Spinal cord (tissue), 10 donors: ENCODE measurements at places on chromosomes 1 and 21.
A peak's percentile ranks its signal among the peaks of the same experiment; 100 is the strongest.

GRCh38 chr1:35717911-35718476 lies 690 bp downstream of the C1orf216 start:
- no peak for DNase-seq
- H3K4me3 ChIP-seq = peak overlapping the region; percentile 68
- no peaks in the 10 kb centered on the region for H3K27me3 ChIP-seq
- peaks cover 18% of the 10 kb centered on the region for H3K36me3 ChIP-seq
- peaks cover 30% of the 10 kb centered on the region for H3K4me1 ChIP-seq

DNA sequence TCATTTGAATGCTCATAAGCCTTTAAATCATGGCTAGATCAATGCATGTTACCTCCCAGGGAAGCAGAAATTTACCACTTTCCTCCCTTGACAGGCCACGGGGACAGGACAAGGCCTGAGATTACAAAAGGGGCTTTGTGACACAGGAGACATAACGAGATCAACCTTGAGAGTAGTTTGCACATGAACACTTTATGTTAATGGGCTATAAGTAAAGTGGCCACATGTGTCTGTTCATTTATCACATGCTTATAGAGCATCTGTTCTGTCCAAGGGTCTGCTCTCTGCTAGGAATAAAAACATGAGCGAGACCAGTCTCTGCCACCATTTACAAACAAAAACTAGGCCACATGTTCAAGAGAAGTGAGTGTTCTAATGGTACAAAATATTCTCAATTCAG lies 144.1 kb upstream of the C8B start:
- H3K36me3 ChIP-seq = no peaks in the 10 kb centered on the region
- no peaks in the 10 kb centered on the region for H3K27me3 ChIP-seq
- no peak overlapping the region for H3K27ac ChIP-seq
- H3K4me1 ChIP-seq = no peaks in the 10 kb centered on the region

GRCh38 chr1:53576381-53576801 lies 117.2 kb downstream of the DMRTB1 start:
- no peaks in the 10 kb centered on the region for H3K36me3 ChIP-seq
- peaks cover 45% of the 10 kb centered on the region for H3K4me1 ChIP-seq
- no peak overlapping the region for H3K4me3 ChIP-seq
- H3K27ac ChIP-seq = no peak overlapping the region
- DNase-seq = peak; percentile 37

DNA sequence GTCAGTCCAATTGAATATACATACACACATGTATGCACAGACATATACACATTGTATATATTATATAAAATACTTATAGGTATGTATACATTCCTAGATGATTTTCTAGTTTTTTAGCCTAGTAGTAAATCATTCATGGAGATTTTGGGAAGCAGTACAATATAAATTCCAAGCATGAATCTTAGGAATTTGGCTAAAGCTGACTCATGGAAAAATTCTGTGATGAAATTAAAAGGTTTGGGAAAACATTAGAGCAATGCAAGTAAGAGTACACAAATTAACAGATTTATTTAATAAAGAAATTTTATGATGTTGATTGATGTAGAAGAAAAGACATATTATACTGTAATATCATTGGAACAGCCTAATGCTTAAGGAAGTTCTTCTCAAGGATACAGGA lies 43.7 kb upstream of the PTGFR start:
- H3K4me3 ChIP-seq = no peak overlapping the region
- no peaks in the 10 kb centered on the region for H3K4me1 ChIP-seq
- no peak for DNase-seq
- H3K27me3 ChIP-seq = no peaks in the 10 kb centered on the region
- H3K27ac ChIP-seq = no peak overlapping the region

DNA sequence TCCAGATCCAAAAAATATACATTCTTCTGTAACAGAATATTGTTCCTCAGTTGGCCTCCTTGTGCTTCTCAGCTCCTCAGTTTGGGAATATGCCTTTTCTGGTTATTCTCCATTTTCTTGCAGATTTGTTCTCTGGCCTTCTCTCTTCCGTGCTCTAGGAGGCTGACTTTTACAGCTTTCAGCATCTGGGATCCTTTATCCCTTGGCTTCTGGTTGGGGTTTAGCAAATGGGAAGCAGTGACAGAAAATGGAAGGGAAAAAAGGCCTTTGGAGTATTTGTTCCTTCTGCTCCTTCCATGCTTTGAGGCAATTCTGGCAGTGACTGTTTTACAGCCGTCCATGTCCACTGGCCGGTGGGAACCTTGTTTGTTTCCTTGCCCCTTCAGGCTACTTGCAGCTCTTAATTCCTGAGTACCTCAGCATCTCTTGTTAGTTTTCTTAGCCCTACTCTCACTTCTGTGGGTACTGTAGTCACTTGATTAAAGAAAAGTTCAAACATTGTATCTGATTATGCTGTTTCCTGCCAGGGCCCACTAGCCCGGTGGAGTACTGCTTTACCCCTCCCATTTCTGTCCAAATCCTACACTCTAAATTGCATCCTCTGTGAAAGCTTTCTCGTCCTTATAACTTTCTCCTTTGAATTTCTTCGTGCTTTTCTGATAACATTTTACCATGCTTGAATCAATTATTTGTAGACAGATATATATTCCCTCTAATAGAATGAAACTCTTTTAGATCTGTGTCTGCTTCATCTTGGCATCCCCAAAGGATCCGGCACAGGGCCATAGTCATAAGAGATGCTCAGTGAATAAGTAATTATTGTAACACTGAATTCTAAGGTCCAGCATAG lies 118.2 kb downstream of the OSBPL9 start:
- H3K4me3 ChIP-seq = no peak overlapping the region
- no peak for DNase-seq
- H3K4me1 ChIP-seq = peaks cover 13% of the 10 kb centered on the region
